ENCODE measurements at places on chromosomes 13 and 19.

DNA sequence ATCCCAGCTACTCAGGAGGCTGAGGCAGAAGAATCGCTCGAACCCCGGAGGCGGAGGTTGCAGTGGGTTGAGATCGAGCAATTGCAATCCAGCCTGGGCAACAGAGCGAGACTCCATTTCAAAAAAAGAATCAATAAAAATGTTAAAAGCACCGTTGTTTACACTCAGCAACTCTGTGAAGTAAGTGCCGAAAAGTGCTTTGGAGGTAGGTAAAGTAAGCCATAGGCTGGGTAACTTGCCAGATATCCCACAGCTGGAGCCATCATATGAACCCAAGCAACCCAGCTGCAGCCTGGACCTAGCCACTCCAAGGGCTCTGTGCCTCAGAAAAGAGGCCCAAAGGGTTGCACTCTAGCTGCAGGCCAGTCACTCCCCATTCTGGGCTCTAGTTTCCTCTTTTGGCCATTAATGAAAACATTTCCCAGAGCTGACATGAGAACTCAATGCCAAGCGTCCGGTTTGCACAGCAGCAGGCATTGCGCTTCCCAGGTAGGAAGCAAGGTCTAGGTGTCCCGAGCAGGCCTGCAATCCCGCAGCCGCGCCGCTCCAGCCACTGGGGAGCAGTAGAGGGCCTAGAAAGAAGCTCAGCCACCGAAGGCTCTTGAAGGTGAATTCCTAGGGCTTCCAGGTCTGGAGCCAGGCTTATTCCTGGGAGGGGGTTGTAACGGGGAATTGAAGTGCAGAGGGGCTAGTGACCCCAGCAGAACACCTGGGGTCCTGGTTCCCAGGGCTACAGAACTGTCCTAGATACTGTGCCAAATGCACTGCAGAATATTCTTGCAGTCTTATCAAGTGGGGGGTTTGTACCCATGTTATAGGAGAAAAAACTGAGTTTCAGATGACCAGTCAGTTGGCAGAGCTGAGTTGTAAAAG lies 4.1 kb upstream of the CD79A start:
- no peak for DNase-seq

DNA sequence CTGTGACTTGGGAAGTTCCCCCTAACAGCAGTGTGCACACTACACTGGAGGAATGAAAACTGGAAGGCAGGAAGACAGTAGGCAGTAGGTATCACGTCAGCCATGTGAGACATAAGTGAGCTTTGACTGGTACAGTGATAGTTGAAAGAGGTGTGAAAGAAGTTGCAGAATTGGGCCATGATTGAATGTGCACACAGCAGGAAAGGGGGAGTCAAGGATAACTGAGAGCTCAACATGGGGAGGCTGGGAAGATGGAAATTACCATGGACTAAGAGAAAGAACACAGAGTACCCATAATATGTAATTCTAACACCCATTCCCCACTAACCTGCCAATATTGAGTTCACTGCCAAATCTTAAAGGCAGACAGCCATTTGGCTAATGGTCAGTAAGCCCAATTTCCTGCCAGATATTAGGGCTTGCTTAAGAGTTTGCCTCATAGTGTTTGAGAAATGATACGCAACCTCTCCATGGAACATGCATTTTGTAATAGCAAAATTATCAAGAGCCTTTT lies 321.7 kb downstream of the DCT start:
- DNase-seq, result no peak

- no peak for DNase-seq
These were observed 387.2 kb upstream of the ATXN8OS start for GRCh38 chr13:69720278-69720983.

- no peak for DNase-seq
These were observed 9.4 kb upstream of the KBTBD7 start for GRCh38 chr13:41203810-41204209.

- no peak for DNase-seq
These were observed 493.6 kb downstream of the FOXO1 start for GRCh38 chr13:40172878-40173277.

GRCh38 chr13:22144806-22145205 lies 473.9 kb downstream of the FGF9 start:
- no peak for DNase-seq

GRCh38 chr19:18196511-18196845 lies 3.5 kb downstream of the MPV17L2 start:
- DNase-seq, result no peak

GRCh38 chr13:22744688-22745452 lies 435.9 kb upstream of the SGCG start:
- DNase-seq, result no peak

GRCh38 chr13:44932171-44932849 lies 57.0 kb downstream of the NUFIP1 start:
- no peak for DNase-seq

DNA sequence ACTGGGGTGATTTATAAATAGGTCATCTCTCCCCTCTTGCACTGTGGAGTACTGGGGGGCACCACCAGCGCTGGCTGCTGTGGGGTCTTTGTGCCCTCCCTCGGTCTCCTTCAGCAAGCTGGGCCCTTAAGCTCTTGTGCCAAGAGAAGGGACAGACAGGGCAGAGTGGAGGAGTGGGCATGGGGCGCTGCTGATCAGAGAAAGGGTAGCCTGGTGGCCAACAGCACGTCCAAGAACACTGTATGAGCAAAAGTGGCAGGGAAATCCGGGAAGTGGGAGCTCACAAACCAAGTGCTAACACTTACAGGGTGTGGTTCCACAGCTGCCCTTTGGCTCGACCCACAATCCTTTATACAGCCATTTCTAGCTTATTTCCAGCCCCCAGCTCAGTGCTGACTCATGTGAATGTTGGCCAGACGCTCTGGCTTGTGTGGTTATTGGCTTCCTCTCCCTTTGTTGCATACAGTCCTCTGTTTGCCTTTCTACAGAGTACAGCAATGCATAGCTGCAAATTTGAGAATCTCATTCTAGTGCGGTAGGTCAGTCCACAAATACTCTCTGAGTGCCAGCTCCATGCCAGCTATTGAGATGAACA lies 298.8 kb downstream of the SHISA2 start:
- DNase-seq, result no peak

- no peak for DNase-seq
These were observed 5.5 kb downstream of the NR2F6 start for GRCh38 chr19:17240062-17240752.

- no peak for DNase-seq
These were observed 4.8 kb downstream of the ABCC4 start for GRCh38 chr13:95296326-95296925.

DNA sequence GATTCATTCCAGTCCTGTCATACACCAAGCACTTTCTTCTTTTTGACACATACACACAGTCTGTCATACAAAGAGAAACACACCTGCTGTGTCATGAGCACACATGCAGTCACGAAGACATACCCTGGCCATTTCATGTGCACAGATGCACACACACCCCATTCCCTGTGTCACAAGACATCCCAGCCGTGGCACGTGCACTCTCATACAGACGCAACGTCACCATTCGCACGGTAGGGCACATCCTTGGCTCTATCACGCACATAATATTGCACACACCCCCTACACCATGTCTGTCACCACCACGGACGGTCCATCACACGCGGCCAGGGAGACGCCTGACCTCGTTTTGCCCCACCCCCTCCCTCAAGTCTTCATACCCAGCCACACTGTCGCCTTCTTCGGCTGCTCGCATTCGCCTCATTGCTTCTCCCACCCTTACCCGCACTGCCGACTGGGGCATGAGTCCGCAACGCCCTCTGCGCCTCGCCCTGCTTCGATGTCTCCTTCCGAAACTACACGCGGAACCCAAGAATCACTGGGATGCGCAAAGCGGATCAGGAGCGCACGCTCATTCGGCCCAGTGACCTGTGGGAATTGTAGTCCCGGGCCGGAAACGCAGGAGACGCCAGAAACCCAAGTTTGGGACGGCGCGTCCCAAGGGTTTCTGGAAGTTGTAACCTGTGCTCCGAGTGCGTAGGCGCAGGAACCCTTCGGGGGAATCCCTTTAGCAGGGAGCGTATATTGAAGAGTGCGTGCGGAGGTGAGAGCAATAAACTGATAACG lies 6.8 kb upstream of the ZNF283 start:
- DNase-seq, result no peak

DNA sequence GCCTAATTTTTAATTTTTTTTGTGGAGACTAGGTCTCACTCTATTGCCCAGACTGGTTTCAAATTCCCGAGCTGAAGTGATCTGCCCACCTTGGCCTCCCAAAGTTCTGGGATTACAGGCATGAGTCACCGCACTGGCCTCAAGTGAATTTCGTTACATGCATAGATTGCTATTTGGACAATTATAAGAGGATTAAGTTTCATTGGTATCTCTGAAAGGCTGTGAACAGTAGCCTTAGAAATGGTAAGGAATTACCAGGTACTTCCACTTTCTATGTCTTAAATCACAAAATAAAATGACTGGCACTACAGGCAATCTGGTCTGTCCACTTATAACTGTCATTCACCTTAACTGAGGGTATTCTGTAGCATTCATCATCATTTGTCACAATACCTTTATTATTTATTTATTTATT lies 2.9 kb upstream of the CCDC9 start:
- no peak for DNase-seq

- no peak for DNase-seq
These were observed 90.7 kb downstream of the FREM2 start for GRCh38 chr13:38777347-38778119.

DNA sequence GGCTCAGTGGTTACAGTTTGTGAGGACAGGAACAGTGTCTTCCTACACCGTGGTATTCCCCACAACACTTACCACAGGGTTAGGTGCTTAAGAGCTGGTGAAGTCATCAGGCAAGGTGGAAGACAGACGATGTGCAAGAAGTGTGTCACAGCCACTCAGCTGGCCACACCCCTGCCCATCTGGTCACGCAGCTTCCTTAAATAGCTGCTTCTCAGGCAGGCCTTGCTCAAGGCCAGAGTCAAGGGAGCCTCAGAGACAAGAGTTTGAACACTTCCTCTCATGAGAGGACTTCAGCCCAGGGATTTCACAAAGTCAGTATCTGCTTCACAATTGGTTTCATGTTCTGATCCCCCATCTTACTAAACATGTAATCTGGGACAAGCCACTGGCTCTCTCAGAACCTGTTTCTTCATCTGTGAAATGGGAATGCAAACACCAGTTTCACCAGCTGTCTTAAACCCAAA lies 80.3 kb upstream of the FRY start:
- no peak for DNase-seq
